RPMI7951 (cell line): ENCODE measurements at places on chromosomes 4 and X. TPM values are rescaled to one million over a fixed set of nuclear protein-coding genes. Genes with fewer than 3 reads are reported as not detected.

- peak; percentile 47 for DNase-seq
These were observed 106.2 kb downstream of the SYTL5 start for GRCh38 chrX:38112566-38112965.

GRCh38 chrX:50967736-50968135, 57.2 kb downstream of the BMP15 start:
- no peak for DNase-seq

TBC1D9 gene
- 7.2 and 9.9 TPM in 2 replicates for total RNA-seq

DNA sequence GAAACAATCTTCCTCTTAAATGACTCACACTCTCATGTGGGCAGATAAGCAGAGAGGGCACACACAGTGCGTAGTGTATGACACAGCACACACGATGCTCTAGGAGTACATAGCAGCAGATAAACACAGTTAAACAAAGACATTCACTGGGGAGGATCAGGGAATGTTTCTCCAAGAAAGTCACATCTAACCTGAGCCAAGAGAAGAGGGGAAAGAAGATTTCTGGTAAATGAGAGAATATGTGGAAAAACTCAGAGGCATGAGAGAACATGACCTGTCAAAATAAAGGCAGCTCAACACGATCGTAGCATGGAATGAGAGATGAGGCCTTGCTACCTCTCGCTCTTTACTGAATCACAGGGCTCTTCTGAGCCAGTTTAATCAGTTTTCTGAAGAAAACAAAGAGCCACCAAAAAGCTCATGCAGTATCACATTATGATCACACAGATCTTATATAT, 251.0 kb downstream of the ANK2 start:
- DNase-seq: peak; percentile 19

DNA sequence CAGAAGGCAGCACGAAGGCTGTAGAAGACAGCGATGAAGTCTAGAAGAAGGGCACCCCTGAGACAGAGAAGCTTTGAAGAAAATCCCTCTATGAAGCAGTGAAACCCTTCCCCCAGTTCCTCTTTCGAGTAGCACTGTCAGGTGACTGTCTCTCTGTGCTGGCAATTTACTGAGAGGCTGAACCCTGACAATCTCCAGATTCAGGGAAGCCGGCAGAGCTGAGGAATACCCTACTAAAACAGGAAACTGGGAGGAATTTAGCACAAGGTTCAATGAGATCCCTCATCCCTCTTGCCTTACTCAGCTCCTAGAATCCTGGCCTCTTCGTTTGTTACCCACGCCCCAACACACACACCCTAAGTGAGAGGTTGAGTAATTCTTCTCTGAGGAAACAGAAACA, 239.7 kb upstream of the NOCT start:
- DNase-seq: no peak

GRCh38 chr4:22502895-22503814, 12.7 kb downstream of the ADGRA3 start:
- no peak for DNase-seq

DNA sequence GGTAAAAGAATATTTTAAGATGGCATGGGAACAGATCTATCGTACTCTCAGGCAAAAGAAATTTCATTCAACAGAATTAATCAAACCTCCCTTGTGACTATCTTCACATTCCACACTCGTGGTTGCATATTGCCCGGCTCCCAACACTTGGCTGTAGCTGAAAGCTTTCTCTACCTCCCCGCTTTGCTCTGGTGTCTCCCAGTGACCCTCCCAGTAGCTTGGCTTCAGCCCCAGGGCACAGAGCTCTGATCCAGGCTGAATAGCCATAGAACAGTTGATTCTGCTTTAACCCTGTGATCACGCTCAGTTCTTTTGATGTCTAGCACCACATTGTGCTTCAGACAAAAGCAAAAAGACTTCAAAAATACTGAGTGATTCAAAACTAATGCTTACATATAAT, 24.6 kb downstream of the SLC7A11 start:
- DNase-seq: no peak

FHIP1A gene
- 0.20 and 0.36 TPM in 2 replicates for total RNA-seq

DNA sequence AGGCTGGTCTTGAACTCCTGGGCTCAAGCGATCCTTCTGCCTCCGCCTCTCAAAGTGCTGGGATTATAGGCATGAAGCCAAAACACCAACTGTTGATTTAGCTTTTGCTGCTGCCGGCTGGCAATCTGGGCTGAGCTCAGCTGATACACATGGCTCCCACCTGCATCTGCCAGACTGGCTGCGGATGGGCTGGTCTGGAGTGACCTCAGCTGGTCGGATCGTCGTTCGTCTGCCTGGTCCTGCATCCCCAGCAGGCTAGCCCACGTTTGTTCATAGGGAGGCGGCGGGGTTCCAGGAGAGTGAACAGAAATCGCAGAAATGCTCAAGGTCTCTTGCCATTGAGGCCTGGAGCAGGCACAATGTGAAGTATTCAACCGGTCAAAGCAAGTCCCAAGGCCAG, 74.4 kb upstream of the DDX3X start:
- DNase-seq: no peak

ETDA gene
- total RNA-seq: not detected in 2 replicates

CCDC160 gene
- not detected in 2 replicates for total RNA-seq

GRCh38 chr4:138045036-138045435, 197.1 kb downstream of the SLC7A11 start:
- DNase-seq: no peak

GRCh38 chrX:40383360-40383759, 197.4 kb upstream of the ATP6AP2 start:
- no peak for DNase-seq

CT45A5 gene
- total RNA-seq: 0.29 TPM in 1 of 2 replicates, not detected in the other

NPY2R gene
- not detected in 2 replicates for total RNA-seq

GRCh38 chr4:10944321-10944720, 259.8 kb upstream of the CLNK start:
- DNase-seq: no peak

DNA sequence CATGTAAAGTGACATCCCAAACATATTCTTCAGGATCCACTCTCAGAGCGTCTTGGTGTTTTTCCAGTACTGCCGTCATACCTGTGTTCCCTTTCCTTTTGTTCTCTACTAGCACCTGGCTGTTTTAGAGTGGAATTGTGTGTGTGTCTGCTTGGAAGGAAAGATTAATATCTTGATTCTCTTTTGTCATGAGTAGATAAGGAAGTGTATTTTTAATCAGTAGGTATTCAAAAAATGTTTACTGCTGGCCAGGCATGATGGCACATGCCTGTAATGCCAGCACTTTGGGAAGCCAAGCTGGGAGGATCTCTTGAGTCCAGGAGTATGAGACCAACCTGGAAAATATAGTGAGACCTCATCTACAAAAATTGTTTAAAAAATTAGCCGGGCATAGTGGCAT, 198.8 kb downstream of the CBR4 start:
- no peak for DNase-seq

DNA sequence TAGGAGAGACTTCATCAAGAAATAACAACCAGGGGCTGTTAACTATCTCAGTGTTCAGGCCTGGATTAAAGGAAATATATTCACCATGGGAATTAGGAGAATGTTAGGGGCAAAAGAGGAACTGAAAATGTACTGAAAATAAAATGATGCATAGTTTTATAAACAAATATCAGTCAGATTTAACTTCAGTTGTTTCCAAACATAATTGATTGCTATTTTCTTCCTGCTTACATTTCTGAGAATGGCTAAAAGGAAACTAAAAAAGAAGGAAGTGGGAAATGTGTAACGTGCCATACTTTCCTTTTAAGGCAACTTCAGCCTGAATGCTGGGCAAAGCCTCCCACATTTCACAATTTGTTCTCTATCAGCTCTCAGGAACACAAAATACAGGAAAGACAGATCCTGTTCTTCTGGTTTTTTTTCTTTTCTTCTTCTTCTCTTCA, 178.1 kb downstream of the MAML3 start:
- DNase-seq: peak; percentile 15

GRCh38 chr4:158676076-158676475, 4.0 kb downstream of the ETFDH start:
- no peak for DNase-seq

- DNase-seq: no peak
These were observed 11.3 kb downstream of the FGFRL1 start for GRCh38 chr4:1022739-1023066.

CPE gene
- under 0.01 and 0.10 TPM in 2 replicates for total RNA-seq

JCHAIN gene
- total RNA-seq: not detected in 2 replicates

DNA sequence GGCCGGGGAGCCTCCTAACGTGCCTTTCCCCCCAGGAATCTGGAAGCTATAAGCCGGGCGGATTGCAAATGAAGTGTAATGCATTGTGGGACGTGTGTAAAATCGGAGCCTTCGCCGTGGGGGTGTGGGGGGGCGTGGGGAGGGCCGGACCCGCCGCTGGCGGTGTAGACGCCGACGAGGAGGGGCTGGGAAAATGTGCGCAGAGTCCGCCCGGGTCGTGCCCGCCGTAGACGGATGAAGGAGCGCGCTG, 1.3 kb downstream of the STOX2 start:
- no peak for DNase-seq

DNA sequence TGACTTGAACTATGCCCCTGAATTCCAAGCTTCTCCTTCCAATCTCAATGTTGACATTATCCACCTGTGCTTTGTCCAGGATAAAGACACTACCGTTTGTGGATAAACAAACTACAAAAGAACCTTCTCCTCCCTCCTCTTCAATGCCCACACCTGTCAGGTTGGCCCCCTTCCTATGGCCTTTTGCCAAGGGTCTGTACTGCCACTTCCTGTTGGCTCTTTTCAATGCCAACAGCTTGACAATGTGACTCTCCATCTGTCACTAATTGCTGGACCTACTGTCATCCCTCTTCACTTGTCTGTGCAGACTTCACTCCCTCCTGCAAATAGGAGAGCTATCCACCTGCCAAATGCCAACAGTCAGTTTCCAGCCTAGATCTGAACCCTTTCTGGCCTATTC, 35.8 kb upstream of the MID1 start:
- no peak for DNase-seq

DNA sequence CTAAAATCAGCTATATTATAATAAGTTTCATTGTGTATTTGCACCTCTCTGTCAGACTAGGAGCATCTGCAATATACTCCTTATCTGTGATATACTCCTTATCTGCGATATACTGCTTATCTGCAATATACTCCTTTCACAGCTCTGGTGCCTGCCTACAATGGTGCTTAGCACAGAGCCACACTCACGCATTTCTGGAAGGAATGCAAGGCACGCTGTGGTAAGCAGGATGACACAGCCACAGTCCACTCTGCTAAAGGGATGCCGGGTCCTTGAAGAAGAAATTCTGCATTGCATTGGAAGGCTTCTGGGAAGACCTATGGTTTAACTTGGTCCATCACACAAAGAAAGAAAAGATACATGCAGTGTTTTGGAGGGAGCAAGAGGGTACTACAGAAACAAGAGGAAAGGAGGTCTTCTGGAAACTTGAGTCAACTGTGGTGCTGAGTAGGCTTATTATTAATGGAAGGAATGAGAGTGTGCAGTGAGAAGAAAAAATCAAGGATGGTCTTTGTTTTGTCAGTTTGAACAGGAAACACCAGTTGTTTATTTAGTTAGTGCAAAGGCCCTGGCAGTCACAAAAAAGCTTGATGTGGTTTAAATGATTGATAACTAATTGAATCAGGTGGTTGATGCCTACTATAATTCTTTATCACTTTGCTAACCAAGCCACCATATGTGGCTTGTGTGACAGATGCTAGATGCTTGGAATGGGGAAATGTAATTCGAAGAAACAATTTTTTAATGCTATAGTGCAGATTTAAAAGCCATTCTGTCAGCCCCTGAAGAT, 342.3 kb downstream of the GRXCR1 start:
- DNase-seq: peak; percentile 39

DNA sequence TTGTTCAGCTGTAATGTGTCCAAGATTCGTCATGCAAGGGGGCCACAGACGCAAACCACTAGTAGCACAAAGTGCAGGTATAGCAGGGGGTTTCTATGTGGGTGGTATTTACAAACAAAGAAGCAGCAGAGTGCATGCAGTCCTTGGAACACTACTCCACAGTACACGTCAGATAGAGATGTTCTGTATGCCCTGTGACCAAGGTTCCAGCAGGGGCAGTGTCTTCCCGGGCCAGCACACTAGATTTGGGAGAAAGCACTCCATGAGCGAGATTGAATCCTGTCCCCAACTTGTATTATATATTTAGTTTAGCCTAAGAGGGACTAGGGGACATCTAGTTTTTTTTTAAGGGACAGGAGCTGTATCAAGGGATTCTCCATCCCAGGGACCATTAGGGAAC, 54.4 kb upstream of the ESX1 start:
- DNase-seq: no peak

- no peak for DNase-seq
These were observed 2289.6 kb downstream of the ARAP2 start for GRCh38 chr4:33954759-33955158.

COL25A1 gene
- total RNA-seq: not detected in 2 replicates

GRCh38 chr4:153439831-153440230, 26.3 kb upstream of the TMEM131L start:
- no peak for DNase-seq

WAS gene
- 0.84 and 1.5 TPM in 2 replicates for total RNA-seq

FREM3 gene
- not detected in 2 replicates for total RNA-seq

- DNase-seq: no peak
These were observed 384.5 kb downstream of the RPA4 start for GRCh38 chrX:97268182-97268680.

DNA sequence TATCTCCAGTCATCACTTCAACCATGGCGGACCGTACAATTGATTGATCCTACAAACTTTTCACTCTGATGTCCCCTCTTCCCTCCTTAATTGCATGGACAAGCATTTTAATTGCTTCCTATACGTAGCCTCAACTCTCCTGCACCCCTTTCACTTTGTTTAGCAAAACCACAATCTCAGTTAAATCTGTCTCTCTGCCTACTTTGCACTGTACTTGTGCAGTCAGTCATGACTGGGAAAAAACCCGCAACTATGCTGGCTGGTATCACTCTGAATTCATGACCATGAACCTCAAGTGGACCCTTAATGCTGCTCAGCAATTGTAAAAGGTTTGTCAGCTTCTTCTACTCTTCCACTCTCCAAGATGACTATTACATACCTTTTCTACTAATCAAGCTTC, 51.7 kb upstream of the AFF2 start:
- DNase-seq: no peak

CLDN22 gene
- total RNA-seq: not detected in 2 replicates

BMP3 gene
- under 0.01 TPM in 1 of 2 replicates, not detected in the other for total RNA-seq

DIPK2B gene
- not detected in 2 replicates for total RNA-seq

DNA sequence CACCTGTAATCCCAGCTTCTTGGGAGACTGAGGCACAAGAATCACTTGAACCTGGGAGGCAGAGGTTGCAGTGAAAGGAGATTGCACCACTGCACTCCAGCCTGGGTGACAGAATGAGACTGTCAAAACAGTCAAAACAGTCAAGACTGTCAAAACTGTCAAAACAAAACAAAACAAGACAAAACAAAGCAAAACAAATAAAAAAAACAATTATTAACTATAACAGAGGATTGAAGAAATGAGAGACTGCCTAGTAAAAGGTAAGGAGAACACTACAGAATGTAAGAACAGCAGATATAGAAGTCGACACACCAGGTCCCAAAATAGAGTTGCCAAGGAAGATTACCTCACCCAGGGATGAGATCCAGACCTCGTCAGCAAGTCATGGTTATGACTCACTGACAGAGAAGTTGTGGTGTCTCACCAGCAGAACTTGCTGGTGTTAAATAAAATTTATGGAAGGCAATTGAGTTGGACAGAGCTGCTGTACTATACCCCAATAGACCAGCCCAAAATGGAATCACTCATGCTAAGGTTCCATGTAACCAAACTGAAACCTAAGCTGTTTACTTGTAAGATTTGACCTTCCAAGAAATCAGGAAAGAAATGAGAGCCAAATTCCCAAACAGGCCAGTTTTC, 32.1 kb upstream of the GK start:
- peak; percentile 66 for DNase-seq

WNK3 gene
- total RNA-seq: 1.8 TPM in 2 replicates

RAB41 gene
- total RNA-seq: not detected in 2 replicates
